Calu3 (cell line): ENCODE measurements at places on chromosomes 16 and 17. TPM values are rescaled to one million over a fixed set of nuclear protein-coding genes. Genes with fewer than 3 reads are reported as not detected.

DNA sequence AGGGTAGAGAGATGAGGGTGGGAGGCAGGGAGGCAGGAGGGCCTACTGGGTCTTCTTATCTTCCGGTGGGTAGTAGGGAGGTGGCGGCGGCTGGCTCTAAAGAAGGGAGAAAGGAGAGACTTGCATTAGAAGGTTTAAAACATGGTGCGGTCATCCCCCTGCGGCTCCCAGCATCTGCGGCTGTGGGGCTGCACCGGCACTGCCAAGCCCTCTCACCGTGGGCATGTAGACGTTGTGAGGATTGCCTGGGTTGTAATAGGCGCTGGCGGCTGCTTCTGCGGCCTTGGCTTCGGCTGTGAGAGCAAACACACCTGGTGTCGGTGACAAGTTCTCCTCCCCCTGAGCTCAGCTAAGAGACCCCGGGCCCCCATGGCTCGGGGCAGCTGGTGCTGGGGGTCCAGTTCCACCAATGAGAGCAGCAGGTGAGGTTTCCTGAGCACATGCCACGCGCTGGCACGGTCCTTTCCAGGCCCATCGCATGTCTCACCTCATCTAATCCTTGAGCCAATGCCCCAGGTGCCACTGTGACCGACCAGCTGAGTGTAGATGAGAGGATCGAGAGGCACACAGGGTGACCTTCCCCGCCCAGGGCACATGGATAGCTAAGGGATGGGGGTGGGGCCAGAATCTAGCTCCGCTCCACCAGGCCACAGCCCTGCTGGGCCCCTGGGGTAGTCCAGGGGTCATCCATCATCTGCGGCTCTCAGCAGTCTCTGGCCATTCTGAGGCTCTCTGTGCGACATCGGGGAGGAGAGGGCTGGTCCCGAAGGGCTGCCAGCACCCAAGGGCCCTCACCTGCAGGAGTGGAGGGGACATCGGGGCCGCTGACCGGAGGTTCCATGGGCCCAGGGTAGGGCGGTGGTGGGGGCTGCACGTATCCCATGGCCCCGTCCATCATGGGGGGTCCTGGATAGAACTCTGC is 2.7 kb upstream of the UNC13D start:
- DNase-seq, result no peak

DNA sequence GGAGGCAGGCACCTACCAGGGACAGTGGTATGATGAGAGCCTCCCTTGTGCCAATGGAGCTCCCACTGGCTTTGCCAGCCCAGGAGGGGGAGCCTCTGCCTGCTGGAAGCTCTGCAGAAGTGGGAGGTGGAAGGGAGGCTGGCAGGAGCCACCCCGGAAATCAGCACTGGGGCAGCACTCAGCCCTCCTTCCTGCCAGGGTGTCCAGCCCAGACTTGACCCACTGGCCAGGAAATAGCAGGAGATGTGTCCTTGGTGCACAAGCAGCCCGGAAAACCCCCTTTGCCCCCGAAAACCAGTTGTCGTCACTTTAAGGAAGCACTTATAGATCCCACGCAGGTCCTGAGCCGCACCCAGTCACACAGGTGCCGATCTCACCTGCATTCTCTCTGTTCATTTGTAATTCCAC is 49.3 kb upstream of the CACNG4 start:
- DNase-seq, result peak; percentile 87

SDK2 gene
- 0.07 TPM in 1 of 2 replicates, not detected in the other for total RNA-seq

CHMP6 gene
- 25.5 and 27.9 TPM in 2 replicates for total RNA-seq

DNA sequence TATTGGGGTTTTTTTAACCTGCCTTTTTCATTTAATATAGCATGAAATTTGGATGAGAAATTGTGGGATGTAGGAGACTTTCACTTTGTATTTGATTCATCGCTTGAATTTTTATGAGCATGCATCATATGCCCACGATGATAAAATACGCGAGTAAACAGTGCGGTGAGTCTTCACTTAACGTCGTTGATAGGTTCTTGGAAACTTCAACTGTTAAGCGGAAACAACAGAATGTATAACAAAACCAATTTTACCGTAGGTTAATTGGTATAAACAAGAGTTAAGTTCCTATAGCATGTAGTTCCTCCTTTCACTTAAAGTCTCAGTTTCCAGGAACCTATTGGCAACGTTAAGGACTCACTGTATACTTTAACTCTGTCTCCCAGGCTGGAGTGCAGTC is 28.7 kb downstream of the MMP15 start:
- no peak for DNase-seq

DNA sequence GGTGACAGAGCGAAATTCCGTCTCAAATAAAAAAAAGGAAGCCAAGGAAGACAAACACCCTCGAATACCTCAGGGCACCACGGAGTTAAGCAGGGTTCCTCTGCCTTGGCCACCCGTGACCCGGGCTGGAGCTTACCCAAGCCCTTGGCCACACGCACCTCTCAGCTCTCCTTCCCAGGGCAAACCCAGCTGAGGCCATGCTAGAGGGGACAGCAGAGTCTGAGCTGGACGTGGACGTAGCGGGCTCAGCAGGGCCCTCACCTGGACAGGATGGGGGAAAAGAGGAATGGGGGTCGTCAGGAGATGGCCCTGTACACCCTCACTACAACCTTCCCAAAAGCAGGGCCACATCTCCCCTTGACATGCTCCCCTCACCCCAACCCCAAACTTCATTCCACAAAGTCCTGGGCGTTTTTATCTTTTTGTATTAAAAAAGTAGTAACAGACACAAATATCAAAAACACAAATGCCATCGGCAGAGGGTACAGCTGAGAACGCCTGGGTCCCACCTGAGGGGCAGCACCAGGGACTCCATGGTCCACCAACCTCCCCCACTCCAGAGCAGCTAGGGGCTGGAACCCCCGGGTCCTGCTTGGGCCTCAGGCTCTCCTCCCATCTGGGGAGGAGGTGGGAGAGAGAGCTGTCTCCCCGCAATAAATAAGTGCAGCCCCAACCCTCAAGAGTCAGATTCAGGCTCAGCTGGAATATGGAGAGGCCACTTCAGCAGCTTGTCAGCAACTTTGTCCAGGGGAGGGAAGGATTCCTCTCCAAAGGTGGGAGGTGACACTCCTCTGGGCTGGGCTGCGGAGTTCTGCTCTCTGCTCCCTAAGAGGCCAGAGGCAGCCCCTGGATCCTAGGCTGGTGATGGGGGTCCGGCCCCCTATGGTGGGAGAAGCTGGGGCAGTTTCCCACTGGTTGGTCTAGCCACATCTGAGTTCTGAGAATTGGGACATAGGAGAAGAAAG is 11.9 kb downstream of the PER1 start:
- DNase-seq, result no peak

DNA sequence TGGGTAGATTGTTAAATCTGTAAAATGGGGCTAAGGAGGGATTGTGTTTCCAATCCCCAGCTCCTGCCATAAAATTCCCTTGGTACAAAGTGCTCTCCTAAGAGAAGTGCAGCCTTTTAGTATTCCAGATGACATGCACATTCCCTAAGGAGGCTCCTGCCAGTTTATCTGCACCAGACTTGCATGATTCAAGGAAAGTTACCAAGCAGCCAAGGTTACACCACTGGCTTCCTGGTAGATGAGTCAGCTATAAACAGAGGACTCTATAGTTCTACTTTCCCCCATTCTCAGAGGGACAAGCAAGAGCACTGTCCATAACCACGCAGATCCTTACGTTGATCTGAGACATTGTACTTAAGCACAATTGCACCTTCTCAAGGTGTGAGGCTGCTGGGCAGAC is 1.9 kb downstream of the CALB2 start:
- DNase-seq, result peak; percentile 57

DNA sequence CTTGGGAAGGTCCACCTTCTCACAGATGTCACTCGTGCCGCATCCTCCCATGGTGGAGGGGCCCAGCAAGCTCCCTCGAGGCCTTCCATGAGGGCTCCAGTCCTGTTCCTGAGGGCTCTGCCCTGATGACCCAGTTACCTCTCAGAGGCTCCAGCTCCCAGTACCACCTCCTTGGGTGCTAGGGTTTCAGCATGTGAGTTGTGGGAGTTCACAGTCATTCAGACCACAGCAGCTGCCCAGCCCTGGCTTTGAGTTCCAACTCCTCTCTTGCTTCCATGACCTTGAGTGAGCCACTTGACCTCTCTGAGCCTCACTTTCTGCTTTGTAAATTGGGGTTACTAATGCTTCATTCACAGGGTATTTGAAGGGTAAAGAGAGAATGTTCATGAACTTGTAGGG is 37.1 kb upstream of the LGALS9 start:
- no peak for DNase-seq

KRT31 gene
- not detected in 2 replicates for total RNA-seq

PLK1 gene
- total RNA-seq, result 122 and 136 TPM in 2 replicates

DNA sequence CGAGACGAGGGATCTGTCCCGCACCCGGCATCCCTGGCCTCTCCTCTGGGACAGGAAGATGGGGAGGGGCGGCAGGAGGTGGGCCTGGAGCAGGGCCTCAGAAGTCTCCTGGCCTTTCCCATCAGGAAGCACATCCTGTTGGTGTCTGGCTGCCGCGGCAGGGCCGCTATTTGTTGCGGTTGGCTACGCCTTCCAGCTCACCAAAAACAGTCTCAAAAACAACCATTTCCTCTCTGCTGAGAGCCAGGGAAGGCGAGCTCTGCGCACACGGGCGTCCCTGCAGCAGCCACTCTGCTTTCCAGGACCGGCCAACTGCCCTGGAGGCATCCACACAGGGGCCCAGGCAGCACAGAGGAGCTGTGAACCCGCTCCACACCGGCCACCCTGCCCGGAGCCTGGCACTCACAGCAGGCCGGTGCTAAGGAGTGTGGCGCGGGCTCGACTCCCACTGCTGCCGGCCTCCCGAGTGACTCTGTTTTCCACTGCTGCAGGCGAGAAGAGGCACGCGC is at the start of gene TMEM204:
TSS of gene TMEM204 (plus strand) at position 224 of the 509 bp plus-strand sequence. CDS start 610 bp downstream, outside the sequence.
- no peak for DNase-seq

PDIA2 gene
- 0.71 TPM in 1 of 2 replicates, not detected in the other for total RNA-seq

GRCh38 chr17:42131981-42132432 is 9.4 kb downstream of the HSPB9 start:
- DNase-seq, result no peak

- no peak for DNase-seq
Observed at GRCh38 chr17:79960788-79961522, 74.7 kb downstream of the TBC1D16 start.

PYDC1 gene
- total RNA-seq, result not detected in 2 replicates

GRCh38 chr16:77790009-77790372 is 1.6 kb downstream of the VAT1L start:
- no peak for DNase-seq

GRCh38 chr17:74647871-74648672 is 24.5 kb upstream of the CD300E start:
- DNase-seq, result no peak

GRCh38 chr17:57115916-57116315 is 30.9 kb downstream of the AKAP1 start:
- DNase-seq, result no peak

CES2 gene
- 58.7 and 61.1 TPM in 2 replicates for total RNA-seq

- no peak for DNase-seq
Observed at GRCh38 chr17:43456029-43456428, 27.7 kb upstream of the DHX8 start.

- no peak for DNase-seq
Observed at GRCh38 chr16:82657239-82657638, 30.5 kb downstream of the CDH13 start.

FN3K gene
- total RNA-seq, result 13.4 and 15.5 TPM in 2 replicates

CCL16 gene
- not detected in 2 replicates for total RNA-seq

AGRP gene
- not detected in 2 replicates for total RNA-seq
